ENCODE measurements at places on chromosomes 2 and 18.

- DNase-seq = no peak
Observed at GRCh38 chr2:137523931-137524330, 440.3 kb upstream of the HNMT start.

DNA sequence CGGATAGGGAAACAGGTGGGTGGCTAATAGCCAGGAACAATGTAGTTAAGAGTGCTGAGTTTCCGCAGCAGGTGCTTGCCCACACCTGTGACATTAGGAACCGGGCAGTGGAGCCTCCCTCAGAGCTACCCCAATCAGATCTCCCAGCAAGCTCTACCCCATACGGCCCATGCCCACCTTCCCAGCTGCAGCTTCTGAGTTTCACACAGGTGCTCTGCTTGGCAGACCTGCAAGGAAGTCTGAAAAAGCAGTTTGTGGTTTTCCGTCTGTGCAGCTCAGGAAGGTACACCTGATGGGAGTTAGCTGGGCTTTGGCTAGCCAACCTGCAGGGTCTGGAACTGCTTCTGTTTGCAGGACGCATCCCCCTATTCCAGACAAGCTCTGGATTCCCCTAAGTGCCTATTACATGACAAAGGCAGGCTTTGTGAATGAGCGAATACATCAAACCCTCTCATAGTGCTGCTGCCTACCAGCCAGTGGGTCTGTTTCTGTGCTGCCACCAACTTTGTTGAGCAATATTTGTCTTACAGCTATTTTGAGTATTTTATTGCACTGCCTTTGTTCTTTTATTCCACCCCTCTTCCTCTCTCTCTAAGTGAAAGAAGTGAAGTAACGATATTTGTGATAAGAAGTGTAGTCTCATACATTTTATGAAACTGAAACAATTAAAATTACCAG, 24.7 kb upstream of the CEP68 start:
- no peak for DNase-seq

GRCh38 chr2:221675201-221675908, 103.3 kb upstream of the EPHA4 start:
- DNase-seq = no peak

GRCh38 chr2:12965540-12966269, 249.0 kb downstream of the TRIB2 start:
- DNase-seq = no peak
